Eye (tissue), 1 donor: ENCODE measurements at places on chromosomes 3 and 15.

DNA sequence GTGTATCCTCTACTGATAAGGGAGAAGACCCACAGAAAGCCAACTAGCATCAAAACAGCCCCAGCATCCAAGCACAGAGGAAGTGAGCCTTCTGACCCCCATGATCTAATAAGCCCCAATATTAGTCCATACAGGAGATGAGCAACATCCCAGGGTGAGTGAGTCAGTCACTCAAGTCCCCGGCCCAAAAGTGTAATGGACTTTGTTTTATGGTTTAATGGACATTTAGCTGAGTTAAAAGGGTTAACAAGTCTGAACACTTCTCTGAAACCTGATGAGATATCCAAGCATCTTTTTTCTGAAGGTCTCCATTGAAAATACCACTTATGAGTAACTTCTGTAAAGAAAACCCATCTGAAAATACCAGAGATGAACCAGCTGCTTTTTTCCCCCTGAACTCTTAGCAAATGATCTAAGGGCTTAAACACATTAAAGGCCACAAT is 115.6 kb downstream of the GREM1 start:
- DNase-seq: no peak

DNA sequence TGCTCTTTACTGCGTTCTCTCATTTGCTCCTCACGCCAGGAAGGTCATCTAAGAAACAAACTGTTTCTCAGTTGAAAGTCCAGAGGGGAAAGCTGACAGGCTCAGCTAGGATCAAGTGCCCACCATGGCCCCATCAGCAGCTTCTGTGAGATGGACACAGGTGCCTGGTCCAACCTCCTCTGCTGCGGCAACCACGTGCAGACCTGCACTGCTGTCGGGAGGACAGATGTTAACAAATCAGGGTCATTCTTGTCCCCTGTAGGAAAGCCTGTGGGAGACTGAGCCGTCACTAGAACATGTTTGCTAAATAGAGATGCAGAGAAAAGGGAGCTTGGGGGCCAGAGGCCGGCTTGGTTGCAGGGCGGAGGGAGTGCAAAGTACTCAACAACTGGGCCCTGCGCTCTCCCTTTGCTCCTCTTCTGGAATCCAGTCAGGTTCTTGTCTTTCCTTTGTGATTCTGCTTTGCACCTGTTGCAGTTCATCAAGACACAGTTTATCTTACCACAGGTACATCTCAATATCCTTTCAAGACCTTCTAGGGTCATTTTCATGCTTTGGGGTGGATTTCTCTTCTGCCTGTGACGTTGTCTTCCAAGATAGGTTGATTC is 20.9 kb downstream of the GPD1L start:
- DNase-seq: no peak

GRCh38 chr15:59298225-59298853 is 74.3 kb downstream of the MYO1E start:
- no peak for DNase-seq

GRCh38 chr3:45647148-45647619 is 42.0 kb upstream of the SACM1L start:
- no peak for DNase-seq

DNA sequence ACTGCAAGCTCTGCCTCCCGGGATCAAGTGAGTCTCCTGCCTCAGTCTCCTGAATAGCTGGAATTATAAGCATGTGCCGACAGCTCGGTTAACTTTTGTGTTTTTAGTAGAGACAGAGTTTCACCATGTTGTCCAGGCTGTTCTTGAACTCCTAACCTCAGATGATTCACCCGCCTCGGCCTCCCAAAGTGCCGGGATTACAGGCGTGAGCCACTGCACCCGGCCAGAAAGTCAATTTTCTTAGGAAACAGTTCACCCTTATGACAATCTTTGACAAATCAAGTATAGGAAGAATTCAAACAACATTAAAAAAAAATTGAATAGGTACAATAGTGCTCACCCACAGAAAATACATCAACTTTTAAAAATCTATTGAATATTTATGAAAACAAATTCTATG is 23.6 kb upstream of the DUT start:
- no peak for DNase-seq
